Dermis microvascular lymphatic vessel endothelial cell (primary cell): ENCODE measurements at places on chromosomes 7 and 10.

GRCh38 chr7:30681815-30682211, 443 bp downstream of the CRHR2 start:
- no peak for DNase-seq

- no peak for DNase-seq
Measured at GRCh38 chr7:37729181-37729580, 45.6 kb downstream of the GPR141 start.

- DNase-seq: no peak
Measured at GRCh38 chr7:145848691-145849090, 267.9 kb upstream of the CNTNAP2 start.

DNA sequence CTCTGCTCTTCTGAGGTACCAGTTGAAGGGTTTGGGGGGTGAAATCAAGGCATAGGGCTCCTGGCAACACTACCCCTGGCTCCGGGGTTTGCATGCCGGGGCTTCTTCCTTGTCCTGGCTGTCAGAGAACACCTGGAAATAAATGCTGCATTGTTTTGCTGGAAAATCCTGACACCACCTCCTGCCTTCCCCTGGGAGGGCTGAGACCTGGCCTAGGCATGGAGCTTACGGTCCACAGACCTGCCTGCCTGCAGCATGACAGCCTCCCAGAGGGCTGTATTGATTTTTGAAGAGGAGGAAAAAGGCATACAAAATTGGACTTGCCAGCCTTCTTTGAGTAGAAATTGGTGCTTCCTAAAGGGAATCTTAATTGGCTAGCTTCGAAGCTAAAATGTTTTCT, 227.1 kb downstream of the MGMT start:
- DNase-seq: no peak
